Stimulated activated CD8-positive, alpha-beta memory T cell treated with anti-CD3 and anti-CD28 coated beads, Interleukin-12 subunit alpha, Interleukin-12 subunit beta, amount 100 ng/mL, for 4 hours (primary cell): ENCODE measurements at places on chromosomes 3 and 15.

DNA sequence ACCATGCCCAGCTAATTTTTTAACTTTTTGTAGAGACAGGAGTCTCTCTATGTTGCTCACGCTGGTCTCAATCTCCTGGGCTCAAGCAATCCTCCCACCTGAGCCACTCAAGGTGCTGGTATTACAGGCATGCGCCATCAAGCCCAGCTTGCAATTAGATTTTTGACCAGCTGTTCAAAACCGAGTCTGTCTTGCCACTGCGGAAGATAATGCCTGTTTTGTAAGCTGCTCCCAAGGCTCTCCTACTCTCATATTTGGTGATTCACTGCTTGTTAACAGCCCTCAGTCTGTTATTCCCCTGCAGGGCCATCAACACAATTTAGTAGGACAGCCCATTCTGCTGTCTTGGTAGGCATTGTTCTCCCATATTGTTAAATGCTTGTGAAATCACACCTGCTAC, 17.8 kb upstream of the MCCC1 start:
- DNase-seq: no peak

DNA sequence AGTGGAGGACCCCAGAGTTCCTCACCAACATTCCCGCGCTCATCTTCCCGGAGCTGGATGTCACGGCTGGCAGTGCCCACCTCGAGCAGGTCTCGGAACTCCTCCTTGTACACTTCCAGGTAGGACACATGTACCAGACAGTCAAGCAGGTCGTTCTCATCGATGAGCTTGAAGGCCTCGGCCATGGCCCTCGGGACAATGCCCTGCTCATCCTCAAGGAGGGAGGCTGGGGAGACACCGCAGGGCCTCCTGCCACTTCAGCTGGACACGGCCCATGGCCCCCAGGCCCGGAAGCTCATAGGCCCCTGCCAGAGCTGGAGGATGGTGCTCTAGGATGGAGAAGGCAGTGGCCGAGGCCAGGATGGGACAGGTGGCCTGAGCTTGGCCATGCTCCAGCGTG, 5.6 kb downstream of the KIF7 start:
- no peak for DNase-seq

- peak; percentile 2 for DNase-seq
Observed at GRCh38 chr3:124887177-124887931, at the start of gene ITGB5. Gene ITGB5, minus strand, starts transcription at chr3:124887365. Its CDS starts 365 bp downstream, at chr3:124887000.

GRCh38 chr3:16554126-16554525, 40.6 kb upstream of the RFTN1 start:
- DNase-seq: no peak

DNA sequence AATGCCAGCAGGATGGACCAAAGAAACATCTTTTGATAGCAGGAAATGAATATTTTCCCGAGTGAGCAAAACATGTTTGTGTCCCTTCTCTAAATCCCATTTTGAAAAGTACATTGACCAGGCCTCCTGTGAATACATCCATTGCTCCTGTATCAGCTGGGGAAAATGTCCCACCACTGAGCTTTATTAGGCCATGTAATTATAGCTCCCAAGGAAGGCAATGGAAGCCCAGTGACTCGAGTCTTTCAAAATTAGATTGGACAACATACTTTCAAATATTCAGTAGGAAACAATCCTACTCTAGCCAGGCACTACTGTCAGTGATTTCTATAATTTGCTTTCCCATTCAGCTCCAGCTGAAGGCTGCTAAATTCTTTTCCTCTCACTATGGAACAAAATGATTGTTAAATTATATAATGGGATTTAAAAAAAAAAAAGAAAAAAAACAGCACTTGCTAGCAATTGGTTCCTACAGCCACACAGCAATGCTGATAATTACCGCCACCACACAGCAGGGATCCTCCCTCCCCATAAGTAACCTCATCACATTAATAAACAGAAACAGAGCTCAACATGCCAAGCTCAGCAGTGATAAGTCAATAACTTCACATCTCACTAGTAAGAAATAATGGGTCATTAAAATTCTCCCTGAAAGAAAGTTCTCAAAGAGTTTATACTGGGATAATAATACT, 172.4 kb upstream of the SLC2A2 start:
- DNase-seq: no peak

DNA sequence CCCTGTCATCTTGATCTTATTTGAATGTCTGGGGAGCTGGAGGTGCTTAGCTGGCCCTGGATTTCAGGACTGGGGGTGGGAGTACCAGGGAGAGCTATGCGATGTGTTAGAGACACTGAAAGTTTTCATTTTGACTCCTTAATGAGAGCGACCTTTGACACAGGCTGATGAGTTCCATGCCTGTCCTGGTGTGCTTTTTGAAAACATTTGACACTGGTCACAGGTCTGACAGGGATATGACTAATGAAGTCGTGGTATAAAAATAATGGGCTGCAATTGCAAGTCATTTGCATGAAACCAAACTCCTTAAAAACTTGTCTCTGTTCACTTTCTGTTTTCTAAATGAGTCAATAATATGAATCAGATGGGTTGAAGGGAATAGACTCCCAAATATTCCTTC, 81.9 kb downstream of the MECOM start:
- DNase-seq: no peak

DNA sequence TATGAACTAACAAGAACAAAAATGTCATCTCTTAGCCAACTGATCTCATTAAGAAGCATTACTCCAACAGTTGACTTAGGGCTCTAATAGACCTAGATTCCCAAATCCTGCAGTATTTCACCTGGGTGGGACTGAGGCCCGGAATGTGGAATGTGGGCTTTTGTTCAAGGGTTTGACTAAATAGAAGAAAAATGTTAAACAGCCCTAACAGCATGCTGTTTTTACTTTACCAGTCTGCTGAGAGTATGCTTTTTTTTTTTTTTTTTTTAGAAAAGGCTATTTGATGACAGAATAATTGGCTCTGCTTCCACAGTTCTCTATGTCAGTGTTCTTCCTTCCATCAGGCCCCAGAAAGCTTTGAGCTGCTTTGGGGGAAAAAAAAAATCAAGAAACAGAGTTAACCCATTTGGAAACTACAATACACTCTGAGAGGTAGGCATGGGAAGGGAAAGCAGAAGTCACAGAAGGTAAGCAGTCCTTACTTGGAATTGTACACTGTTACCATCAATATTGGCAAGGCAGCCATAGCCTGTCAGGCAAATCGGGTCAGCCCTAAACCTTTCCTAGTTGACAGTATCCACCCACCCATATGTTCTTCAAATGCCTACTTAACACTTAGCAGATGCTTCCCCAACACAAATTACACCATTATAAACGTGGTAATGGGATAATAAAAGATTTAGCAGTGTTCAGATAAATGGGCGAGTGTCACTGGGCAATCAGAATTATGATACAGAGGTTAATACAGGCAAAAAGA, 224.2 kb downstream of the CNTN3 start:
- DNase-seq: no peak

GRCh38 chr15:72175186-72176044, 22.2 kb downstream of the GRAMD2A start:
- no peak for DNase-seq

DNA sequence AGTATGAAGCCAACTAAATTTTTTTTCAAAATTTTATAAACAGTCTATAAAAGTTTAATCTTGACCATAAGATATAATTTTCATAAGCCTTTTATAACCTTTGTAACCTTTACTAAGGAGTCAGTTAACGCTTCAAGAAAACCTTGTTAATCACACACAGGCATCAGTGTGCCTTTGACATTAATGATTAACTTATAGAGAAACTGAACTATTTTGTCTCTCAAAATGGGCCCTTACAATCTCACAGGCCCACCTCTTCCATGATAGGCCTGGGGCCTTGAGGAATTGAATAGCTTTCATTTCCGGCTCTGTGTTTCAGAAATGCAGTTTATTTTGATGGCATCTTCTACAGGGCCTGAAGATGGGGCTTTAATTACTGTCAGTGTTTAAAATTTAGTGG, 70.1 kb downstream of the CD200 start:
- no peak for DNase-seq

GRCh38 chr3:168104361-168104760, 8.6 kb upstream of the GOLIM4 start:
- no peak for DNase-seq

- no peak for DNase-seq
Observed at GRCh38 chr3:15989419-15989818, 185.1 kb upstream of the GALNT15 start.

DNA sequence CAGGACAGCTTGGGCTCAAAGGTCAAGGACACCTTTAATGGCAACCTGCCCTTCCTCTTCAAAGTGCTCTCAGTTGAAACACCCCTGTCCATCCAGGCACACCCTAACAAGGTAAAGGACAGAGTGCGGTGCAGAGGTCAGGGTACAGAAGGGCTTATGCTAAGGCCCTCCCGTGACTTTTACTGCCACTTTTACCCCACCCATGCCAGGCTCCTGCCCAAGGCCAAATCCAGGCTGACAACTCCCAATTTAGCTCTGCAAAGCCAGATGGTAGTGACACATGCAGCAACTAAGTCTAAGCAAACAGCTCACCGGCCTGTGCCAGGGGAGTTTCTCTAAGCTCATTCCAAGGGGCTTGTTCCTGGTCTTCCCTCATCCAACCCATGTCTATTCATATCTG, 1.6 kb downstream of the MPI start:
- DNase-seq: no peak

- no peak for DNase-seq
Observed at GRCh38 chr3:114510201-114510600, 216.4 kb downstream of the TIGIT start.

DNA sequence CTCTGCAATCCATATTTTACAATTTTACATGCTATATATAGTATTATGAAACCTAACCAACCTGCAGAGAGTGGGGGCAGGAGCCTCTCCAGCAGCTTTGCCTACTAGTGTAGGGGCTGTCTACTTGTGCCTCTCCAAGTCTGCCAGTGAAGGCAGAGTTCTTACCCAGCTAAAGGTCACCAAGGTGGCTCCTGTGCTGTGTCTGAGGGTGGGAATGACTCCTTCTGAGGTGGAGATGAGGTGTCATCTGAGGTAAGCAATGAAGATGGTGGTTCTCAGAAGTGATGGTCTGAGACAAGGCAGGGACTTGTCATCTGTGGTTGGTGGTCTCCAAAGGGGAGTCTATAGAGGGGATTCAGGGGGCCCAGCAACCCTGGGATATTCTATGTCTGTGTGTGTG, 47.5 kb downstream of the SACM1L start:
- DNase-seq: no peak

- no peak for DNase-seq
Observed at GRCh38 chr3:2603692-2604289, 505.1 kb downstream of the CNTN4 start.

DNA sequence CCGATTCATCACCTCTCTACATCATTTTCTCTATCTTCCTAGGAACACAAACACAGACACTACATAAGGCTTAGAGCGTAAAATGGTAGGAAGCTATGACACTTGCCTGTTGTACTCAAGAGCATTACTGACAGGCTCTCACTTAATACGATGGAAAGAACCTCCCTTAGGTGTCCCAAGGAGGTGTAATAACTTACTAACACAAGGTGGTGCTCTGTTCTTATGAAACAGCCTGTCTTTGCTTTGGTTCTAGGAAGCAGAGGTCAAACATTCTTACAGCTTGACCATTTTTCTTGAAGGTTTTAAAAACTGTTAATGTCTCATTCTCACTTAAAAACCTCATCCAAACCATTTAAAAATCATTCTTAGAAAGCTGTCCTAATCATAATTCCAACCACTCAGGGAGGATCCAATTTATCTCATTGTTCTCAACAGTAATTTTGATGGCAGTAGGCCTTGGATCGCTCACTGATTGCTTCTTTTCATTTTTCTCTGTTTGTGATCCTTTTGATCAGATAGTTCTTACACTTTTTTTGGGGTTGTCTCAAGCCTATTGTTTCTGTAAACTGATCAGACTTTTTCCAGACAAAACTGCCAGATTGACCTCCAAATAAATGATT, 317.8 kb upstream of the AGTR1 start:
- DNase-seq: no peak

DNA sequence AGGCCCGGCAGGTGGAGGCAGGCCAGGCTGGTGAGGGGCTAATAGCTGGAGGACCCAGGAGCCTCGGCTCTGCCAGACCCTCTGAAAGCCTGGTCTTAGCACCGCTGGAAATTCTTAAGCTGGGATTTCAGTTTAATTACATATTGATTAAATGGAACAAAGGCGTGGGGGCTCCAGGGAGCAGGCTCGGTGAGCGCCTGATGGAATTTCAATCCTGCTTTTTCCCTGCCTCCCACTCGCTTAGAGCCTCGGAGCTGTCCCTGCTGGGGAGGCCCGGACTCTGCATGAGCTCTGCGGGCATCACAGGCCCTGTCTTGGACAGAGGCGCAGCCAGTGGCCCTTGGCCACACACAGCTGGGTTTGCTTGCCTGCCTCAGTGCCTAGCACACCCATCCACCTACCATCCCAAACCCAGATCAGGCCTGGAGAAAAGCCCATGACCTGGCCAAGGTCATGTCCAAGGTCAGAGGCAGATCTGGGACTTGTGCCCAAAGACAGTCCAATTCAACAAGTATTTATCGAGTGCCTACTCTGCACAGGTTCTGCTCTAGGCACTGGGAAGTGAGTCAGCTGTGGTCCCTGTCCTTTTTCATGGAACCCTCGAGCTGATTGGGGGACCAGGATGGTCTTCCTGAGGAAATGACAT, 40.6 kb downstream of the LINGO1 start:
- DNase-seq: no peak

- DNase-seq: no peak
Observed at GRCh38 chr3:130811557-130811956, 64.9 kb upstream of the PIK3R4 start.

GRCh38 chr3:49081429-49081828, 12.4 kb downstream of the QRICH1 start:
- no peak for DNase-seq

DNA sequence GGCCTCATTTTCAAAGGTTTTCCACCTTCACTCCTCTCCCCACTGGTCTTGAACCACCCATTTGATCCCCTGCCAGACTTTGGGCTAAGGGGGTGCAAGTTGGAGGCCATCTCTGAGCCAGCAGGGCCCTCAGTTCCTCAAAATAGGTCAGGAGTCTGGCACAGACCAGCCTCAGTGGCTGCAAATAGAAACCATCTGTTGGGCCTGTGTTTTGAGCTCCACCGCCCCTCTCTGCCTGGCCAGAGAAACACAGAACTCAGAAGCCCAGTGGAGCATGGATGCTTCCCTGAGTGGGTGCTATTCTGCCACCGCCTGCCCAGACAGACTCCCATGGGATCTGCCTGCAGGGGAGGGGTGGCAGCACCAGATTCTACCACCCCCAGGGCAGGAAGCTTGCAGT, 56.3 kb downstream of the CORO2B start:
- DNase-seq: no peak

GRCh38 chr3:46067401-46067800, 40.1 kb upstream of the XCR1 start:
- no peak for DNase-seq

DNA sequence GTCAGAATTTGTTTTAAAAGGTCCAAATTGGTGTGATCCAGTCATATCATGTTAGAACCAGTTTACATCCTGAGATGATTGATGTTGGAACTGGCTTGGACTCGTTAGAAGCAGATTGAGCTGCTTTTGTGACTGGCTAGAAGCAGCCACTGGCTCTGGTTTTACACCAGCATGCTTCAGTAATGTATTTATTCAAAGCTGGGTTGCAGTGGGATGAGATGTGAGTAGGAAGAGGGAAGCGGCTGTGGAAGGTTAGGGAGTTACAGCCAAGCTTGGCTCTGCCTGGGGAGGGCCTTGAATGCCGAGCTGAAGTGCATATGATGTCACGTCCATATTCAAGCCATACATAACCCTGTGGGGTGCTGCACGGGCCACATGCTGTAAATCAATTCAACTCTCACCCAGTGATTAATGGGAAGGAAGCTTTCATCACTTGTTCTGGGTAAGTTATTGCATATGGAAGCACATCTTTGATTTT, 104.0 kb upstream of the SMAD3 start:
- DNase-seq: no peak
